Erythroblast (primary cell): ENCODE measurements at places on chromosomes 6 and 20.

DNA sequence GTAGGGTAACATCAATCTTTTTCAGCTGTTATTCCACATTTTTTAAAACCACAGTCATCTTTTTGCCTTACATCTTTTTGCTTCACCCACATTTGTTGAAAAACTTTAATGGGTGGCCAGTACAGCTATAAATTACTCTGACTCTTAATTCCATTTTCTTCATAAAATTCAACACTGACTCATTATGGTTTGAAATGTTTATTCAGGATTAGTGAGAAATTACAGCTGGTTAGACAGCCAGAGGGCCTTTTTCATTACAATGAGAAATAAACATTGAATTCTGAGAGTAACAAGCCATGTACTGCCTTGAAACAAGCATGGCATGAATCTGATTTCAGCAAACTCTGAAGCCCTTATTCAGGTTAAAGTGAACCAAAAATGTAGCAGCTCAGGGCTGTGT, 19.5 kb downstream of the NDUFAF4 start:
- DNase-seq = no peak

GRCh38 chr6:132659082-132659481, at the start of gene TAAR1:
TSS of gene TAAR1 (minus strand) at chr6:132659182. CDS start at chr6:132646003, 13,179 bp downstream.
- DNase-seq = no peak

DNA sequence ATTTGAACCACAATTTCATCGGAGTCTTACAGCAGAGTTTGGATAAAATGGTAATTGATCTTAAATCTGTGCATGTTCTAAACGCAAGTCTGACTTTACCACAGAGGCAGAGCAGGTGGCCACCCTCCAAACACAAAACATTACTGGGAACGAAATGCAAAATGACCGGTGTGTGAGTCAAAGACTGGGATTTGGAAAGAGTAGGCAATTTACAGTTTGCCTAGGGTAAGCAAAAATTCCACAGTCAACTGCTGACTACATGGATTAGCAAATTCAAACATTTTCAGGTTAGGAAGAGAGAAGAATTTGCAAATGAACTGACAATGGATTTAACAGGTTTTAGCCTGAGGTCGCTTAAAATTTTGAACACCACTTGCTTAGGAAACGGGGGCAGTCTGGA, 444.4 kb downstream of the HDGFL1 start:
- no peak for DNase-seq

DNA sequence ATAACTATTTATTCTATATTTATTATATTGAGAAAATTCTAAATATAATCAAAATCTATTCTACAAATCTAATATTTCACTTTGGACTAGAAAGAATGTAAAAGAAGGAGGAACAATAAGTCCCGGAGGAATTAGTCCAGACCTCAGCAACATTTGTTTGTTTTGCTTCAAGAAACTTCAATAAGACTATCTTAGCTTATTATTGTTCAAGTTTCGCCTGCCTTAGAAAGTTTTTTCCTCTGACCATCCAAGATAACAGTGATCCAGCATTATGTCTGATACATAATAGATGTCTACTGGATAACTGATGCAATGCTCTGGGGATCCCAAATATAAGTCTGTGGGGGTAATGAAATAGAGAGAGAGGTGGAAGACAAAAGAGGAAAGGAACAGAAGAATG, 28.7 kb upstream of the NT5E start:
- DNase-seq = no peak

- DNase-seq = no peak
Measured at GRCh38 chr6:36160147-36160760, 29.9 kb downstream of the MAPK13 start.

DNA sequence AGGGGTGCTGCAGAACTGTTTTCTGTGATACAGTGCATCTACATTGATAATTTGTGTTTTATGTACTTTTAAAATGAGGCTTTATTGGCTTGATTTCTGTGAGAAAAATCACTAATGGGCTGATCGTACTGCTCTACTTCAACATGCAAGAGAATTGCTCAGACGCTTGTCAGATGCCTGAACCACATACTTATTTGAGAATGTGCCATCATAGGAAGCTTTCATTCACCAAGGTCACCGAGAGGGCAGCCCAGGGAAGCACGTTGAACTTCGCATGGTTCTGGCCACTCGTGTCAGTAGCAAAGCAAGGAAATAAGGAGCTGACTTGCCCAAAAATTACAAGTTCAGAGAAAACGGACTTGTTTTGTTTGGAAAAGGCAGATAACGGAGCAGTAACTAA, 168.5 kb upstream of the AKAP12 start:
- DNase-seq = no peak

- DNase-seq = no peak
Measured at GRCh38 chr6:141107591-141108160, 1025.0 kb upstream of the GJE1 start.

DNA sequence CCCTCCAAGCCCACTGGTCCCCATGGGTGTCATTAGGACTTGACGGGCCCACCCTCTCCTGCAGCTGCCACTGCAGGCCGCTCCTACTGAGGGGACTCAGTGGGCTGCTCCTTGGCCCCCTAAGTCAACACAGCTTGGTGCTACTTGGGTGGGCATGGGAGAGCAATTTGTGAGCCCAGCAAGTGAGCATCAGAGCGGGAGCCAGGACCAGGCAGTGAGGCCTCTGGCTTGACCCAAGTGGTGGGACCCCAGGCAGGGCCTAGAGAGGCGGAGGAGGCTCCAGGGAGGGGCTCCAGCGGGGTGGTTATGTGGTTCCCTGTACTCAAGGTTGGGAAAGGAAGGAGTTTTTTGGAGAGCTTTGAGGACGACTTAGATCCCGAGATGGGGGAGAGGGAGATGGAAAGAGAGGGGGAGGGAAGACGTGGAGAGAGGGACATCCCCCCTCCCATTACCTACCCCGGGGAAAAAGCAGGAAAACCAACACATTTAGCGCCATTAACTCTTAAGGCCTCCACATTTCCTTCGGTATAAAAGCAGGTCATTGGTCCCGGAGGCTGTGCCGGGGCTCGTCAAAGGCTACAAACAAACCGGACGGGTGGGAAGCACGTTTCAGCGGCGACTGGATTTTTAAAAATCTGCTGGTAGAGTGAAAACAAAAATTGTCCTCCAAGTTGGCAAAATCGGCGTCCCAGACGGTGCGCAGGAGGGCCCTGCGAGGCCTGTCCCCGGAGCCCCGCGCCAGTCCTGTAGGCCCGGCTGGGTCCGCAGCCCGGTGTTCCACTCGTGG, 8.8 kb downstream of the FOXC1 start:
- DNase-seq = no peak
